Left lung (tissue), 14 donors: ENCODE measurements at places on chromosomes 12 and 14. TPM values are rescaled to one million over a fixed set of nuclear protein-coding genes. Genes with fewer than 3 reads are reported as not detected.

DNA sequence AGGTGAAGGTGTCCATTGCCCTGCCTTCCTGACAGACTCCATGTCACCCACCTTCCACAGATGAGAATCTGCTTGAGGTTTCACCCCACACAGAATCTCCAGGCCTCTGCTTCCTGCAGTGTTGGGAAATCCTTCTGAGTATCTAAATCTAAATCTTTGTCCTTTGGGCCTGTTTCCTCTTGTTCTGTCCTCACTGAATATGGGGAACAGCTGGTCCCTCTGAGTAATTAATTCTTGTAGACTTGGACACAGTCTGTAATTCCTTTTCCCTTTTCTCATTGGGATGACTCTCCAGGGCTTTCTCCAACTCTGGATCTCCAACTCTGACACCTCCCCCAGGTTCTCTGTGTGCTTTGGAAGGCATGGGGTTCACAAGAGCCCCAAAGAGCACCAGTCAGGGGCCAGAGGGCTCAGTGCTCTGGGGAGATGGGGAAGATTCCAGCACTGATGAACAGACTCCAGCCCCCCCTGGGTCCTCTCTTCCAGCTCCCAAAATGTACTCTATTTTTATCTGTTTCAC, 2.3 kb upstream of the ACVRL1 start:
- DNase-seq = peak; percentile 25

GRCh38 chr12:4780641-4781611, 60.7 kb downstream of the GALNT8 start:
- DNase-seq = no peak

- no peak for DNase-seq
Measured at GRCh38 chr12:71239731-71240130, 81.9 kb upstream of the TSPAN8 start.

- no peak for DNase-seq
Measured at GRCh38 chr14:74211945-74212580, 27.2 kb upstream of the VSX2 start.

GRCh38 chr12:18683327-18684013, 54.3 kb downstream of the PLCZ1 start:
- DNase-seq = no peak

Gene ANKS1B
- 6.9 TPM for total RNA-seq

Gene GNB3
- total RNA-seq = 3.3 TPM

Gene MGP
- 789 TPM for total RNA-seq

DNA sequence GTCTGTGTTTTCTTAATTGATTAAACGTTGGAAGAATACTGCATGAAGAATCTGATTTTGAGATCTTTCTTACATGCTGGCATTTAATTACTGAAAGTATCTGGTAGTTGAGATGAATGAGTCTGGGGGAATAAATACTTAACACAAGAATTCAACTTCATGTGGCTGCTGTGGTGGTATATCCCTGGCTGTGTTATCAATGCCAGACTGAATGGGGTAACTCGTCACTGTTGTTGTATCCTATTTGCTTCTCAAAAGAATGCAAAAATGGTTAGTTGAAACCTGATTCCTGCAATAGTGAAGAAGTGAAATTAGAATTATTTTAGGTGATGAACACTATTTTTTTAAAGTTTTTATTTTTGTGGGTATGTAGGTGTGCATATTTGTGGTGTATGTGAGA, 72.5 kb downstream of the HMGA2 start:
- no peak for DNase-seq

GRCh38 chr12:15757553-15758255, 31.5 kb downstream of the EPS8 start:
- DNase-seq = no peak

- no peak for DNase-seq
Measured at GRCh38 chr12:118377884-118378470, 1.6 kb downstream of the SUDS3 start.

DNA sequence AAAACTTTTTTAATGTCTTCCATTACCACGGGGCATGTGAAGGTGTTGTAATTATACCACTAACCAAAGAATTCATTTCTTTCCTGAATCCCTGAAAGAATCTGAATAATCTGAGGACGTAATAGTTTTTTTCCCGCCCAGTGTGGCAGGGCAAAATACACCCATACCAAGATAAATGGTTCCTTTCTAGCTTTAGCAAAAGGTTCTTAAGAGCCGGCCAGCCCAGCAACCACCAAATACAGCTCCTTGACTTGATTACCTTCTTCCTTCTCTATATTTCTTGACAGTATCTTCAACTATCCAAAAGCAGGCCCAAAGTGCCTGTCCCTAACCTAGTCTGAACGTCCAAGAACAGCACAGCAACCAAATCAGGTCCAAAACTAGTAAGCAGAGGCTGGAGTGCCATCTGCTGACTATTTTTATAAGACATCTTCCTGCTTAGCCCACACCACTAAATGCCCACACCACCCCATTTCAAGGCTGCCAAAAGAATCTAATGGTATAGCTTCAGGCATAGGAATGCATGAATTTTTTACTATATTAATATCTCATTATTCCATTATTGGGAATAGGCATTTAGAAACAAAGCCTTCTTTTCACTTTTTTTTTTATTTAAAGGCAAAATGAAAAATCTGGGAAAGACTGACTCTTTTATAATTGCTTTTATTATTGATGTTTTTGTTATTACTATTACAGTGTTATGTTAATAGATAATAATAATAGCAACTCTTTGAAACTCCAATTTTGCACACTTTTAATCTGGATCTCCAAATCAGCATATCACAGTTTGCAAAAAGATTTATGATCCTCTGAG, 524.4 kb downstream of the MED13L start:
- DNase-seq = no peak

GRCh38 chr12:89999699-90000505, 291.3 kb upstream of the ATP2B1 start:
- peak; percentile 54 for DNase-seq

- DNase-seq = no peak
Measured at GRCh38 chr12:57549909-57550640, at the start of gene KIF5A. Gene KIF5A (plus strand): TSS chr12:57550044. CDS start chr12:57550272, 228 bp downstream.

Gene TPPP2
- total RNA-seq = not detected

DNA sequence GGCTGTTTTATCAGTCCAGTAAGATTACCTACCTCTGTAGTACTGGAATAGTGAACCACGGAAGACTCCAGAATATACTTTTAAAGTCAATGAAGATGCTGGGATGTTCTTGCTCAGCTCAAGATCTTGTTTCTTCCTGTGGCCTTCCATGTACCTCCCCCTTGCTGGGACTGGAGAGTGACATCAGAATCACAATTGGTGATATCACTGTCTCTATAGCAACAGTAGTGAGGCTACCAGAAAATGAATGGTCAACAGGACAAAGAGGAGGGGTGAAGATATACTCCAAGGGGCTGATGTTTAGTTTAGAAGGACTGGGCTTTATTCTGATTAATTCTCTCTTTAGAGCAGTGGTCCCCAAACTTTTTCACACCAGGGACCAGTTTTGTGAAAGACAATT, 3.8 kb downstream of the AKAP3 start:
- no peak for DNase-seq

DNA sequence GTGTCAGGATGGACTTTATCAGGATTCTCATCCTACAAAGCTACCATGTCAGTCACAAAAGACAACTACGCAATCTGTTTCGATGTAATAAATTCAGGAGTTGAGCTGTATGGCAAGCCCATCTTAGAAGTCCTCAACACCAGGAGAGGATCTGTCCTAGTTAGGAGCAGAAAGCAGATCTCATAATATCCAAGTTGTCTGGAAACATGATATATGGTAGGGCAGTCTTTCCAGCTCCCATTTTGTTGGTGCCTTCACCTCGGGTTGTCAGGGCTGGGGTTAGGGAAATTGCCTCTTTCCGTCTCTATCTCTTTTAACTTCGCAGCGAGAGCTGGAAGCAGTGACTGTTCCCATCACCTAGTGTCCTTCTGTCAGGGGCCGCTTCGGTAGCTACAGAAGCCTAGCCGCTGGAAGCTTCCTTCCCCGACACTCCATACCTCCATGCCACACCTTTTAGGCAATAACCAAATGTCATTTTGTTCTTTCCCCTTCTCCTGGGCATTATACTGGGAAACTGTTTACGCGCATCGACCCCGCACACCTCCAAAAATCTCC, 1.4 kb downstream of the NIN start:
- DNase-seq = no peak

Gene PPTC7
- total RNA-seq = 24.2 TPM

DNA sequence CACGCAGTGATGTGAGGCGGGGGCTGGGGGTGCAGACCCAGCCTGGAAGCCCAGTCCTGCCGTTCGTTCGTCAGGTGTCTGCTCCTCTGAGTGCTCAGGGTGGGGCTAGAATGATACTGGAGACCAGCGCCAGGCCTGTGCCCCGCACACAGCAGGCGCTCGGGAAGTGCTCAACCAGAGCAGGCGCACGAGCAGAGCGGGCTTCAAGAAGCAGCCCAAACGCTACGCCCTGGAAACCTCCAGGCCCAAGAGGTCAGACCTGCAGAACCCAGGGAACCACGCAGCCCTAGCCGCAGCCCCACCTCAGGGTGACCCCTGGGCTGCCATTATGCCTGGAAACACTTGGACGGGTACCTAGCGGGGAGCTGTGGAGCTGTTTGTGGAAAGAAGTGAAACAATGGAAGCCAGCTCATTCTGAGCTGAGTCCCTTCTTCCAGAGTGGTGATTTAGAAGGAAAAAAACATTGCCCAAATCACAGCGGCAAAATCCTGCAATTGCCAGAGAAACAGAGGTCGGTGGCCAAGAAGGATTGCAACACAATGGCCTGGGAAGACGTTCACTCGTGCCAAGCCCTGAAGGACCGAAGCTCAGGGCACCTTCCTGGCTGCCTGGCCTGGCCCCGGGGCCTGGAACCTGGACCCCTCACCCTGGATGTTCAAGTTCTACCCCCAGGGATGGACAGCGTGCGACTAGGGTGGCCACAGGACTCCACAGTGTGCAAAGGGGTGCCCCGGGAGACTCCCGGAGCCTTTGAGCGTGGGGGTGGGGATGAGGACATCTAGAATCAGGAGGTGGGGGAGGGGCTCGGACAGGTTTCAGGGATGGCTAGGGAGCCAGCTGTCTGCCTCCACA, 40.4 kb upstream of the DIO3 start:
- no peak for DNase-seq

DNA sequence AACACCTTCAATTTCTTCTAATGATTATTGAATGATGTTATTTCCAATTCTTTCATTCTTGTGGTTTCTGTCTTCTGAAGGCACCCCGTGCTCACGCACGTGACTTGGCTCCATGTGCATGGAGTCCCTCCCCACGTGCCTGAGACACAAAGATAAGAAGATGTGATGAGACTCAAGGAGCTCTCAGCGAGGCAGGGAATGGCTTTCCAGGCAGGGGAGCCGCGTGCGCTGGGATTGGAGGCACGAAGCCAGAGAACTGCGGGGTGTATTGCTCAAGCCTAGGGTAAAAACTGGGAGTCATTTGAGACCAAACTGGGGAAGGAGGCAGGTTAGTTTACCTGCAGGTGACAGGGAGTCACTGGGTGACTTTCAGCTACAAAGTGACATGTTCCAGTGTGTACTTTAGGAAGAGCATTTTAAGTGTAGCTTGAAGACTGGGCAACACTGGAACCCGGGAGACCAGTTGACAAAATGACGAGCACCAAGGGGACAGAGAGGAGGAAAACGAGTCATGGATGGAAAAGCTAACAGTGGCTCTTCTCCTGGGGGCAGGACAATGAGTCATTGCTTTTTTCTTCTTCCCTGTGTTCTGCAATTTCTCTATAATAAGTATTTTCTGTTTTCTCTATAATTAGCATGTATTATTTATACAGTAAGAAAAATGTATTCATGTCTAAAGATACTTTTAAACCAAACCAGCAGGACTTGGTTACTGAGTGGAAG, 311.7 kb upstream of the FKBP4 start:
- DNase-seq = no peak

GRCh38 chr12:53492830-53493609, 6.2 kb downstream of the MAP3K12 start:
- DNase-seq = peak; percentile 99

DNA sequence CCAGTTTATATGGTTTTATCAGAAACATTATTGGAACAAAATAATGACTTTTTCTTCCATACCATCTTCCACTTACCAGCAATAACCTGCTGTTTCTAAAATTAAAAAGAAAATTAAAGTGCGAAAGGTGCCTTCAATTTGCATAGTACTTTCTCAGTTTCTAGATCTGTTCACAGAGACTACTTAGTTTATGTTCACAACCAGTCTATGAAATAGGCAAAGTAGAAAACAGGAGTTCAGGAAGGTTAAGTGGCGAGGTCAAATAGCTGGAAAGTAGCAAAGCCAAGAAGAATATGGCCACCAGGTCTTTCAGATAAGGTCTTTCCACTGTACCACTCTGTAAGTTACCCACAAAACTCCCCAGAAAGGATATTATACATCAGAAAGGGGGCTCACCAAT, 63.3 kb downstream of the BMP4 start:
- no peak for DNase-seq

- DNase-seq = no peak
Measured at GRCh38 chr12:57219993-57220754, 3.6 kb downstream of the NXPH4 start.

Gene AICDA
- total RNA-seq = 0.24 TPM

Gene CD69
- 4.4 TPM for total RNA-seq

- DNase-seq = no peak
Measured at GRCh38 chr12:112716099-112717093, 75.2 kb upstream of the RPH3A start.

Gene RIPK3
- 16.1 TPM for total RNA-seq
